RWPE2 (cell line): ENCODE measurements at places on chromosomes 4 and X.
A peak's percentile ranks its signal among the peaks of the same experiment; 100 is the strongest.

- H3K27ac ChIP-seq: no peak overlapping the region
- H3K27me3 ChIP-seq: no peaks in the 10 kb centered on the region
- H3K36me3 ChIP-seq: no peaks in the 10 kb centered on the region
- no peaks in the 10 kb centered on the region for H3K4me1 ChIP-seq
- no peak for DNase-seq
Observed at GRCh38 chrX:20455001-20455400, 188.3 kb upstream of the RPS6KA3 start.

DNA sequence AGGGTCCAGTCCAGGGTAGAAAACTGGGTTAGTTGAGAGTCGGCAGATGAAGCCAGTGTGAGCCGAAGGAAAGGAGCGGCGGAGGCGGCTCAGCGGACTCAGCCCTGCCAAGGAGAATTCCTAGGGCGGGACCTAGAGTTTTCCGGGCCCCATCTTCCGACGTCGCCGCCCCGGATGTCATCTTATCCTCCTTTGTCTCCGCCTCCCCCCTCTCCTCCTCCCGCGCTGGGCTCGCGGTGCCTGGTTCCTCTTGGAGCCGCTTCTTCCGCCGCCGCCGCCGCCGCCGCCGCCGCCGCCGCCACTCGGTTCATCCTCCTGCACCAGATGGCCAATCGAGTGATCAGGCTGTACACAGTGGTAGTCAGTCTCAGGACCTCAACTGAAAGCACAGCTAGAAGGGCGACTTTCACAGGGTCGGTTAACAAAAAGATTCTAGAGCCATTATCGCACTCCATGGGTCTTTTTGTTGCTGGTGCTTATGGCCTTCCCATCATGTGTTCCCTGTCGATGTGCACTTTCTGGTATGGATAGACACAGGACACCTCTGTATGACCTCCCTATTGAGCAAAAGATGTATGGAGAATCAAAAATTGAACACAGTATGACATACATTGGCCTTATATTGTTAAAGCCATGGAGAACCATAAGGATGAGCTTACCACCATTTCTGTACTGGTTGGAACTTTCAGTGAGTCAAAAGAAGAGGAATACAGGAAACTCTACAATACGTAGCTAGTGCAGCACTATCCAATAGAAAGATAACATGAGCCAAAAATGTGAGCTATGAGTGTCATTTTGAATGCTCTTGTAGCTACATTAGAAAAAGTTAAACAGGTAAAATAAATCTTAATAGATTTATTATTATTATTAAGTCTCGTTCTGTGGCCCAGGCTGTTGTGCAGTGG lies 32.4 kb upstream of the THOC2 start:
- peak; percentile 80 for DNase-seq
- no peaks in the 10 kb centered on the region for H3K27me3 ChIP-seq
- peak overlapping the region; percentile 26 for H3K4me3 ChIP-seq
- H3K4me1 ChIP-seq: no peaks in the 10 kb centered on the region

DNA sequence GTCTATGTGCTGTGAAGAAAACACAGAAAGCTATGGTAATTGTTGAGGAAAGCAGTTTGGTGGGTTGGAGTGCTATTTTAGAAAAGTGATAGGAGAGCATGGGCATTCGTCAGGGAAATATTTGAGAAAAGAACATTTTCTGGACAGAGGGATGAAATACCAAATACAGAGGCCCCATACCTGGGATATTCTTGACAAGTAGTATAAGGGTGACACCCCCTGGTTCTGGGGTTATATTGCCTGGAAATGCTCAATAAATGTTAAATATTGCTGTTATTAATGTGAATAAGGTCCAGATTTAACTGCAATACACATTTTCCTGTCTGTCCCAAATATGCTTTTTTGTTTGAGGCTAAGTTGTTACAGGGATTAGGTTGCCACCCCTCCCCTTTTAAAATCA lies 42.9 kb downstream of the WWC2 start:
- no peaks in the 10 kb centered on the region for H3K27me3 ChIP-seq
- peak overlapping the region; percentile 78 for H3K27ac ChIP-seq
- H3K4me3 ChIP-seq: no peak overlapping the region
- peaks cover 22% of the 10 kb centered on the region for H3K4me1 ChIP-seq

- no peaks in the 10 kb centered on the region for H3K27me3 ChIP-seq
- no peak for DNase-seq
- H3K4me1 ChIP-seq: no peaks in the 10 kb centered on the region
- no peak overlapping the region for H3K4me3 ChIP-seq
- no peak overlapping the region for H3K27ac ChIP-seq
Observed at GRCh38 chr4:183287309-183287659, 32.8 kb downstream of the CLDN22 start.

DNA sequence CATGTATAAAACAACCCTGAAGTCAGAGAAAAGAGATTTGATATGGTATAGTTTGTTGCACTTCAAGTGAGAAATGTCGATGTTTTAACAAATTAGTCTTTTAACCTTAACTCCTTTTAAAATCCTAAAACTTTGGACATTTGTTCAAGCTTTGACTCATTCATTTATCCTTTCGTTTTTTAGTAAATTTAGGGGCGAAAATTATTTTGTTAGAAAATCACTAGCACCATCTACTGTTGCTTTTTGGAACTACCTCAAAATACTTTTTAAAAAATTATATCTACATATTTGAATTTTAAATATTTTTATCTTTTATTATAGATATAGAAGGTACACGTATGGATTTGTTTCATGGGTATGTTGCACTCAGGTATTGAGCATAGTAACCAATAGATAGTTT lies 165.1 kb upstream of the POF1B start:
- no peak overlapping the region for H3K27ac ChIP-seq
- no peaks in the 10 kb centered on the region for H3K4me1 ChIP-seq
- H3K4me3 ChIP-seq: no peak overlapping the region
- no peaks in the 10 kb centered on the region for H3K36me3 ChIP-seq
- no peaks in the 10 kb centered on the region for H3K27me3 ChIP-seq

DNA sequence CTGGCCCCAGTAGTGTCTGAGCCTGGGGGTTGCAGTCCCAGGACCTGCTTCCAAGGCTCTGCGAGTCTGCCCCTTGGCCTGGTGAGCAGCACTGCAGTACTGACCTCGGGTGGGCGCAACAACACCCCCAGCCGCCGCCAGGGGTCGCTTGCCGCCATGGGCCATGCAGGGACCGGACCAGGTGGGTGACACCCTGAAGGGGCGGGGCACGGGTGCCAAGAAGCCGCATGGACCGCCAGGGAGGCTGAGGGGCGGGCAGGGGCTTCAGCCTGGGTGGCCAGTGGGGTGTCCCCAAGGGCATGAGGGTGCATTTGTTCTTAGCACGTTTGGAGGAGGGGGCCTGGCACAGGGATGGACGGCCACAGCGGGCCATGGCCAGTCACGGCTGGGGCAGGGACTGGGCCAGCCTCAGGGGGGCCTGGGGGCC lies 25.0 kb downstream of the TACC3 start:
- peaks cover 26% of the 10 kb centered on the region for H3K36me3 ChIP-seq
- H3K4me3 ChIP-seq: no peak overlapping the region
- no peaks in the 10 kb centered on the region for H3K27me3 ChIP-seq
- no peak overlapping the region for H3K27ac ChIP-seq

DNA sequence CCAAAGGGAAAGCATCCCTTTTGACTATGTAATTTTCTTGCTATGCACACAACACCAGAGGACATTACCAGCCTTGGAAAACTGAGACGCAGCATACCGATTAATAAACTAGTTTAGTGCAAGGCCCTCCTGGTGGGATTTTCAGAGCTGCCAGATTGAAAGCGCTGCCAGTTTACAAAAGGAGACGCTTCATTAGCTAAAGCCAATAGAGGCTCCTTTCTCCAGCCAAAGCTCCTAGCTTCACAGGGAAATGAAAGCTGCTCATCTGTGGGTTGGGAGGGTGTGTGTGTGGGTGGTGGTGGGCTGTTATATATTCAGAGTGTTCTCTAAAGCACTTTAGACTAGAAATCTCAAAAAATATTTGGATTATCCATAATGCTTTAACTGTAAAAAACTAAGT lies 32.4 kb downstream of the SPANXN4 start:
- H3K27me3 ChIP-seq: no peaks in the 10 kb centered on the region
- no peak overlapping the region for H3K4me3 ChIP-seq
- DNase-seq: no peak
- no peaks in the 10 kb centered on the region for H3K36me3 ChIP-seq
- H3K4me1 ChIP-seq: no peaks in the 10 kb centered on the region

DNA sequence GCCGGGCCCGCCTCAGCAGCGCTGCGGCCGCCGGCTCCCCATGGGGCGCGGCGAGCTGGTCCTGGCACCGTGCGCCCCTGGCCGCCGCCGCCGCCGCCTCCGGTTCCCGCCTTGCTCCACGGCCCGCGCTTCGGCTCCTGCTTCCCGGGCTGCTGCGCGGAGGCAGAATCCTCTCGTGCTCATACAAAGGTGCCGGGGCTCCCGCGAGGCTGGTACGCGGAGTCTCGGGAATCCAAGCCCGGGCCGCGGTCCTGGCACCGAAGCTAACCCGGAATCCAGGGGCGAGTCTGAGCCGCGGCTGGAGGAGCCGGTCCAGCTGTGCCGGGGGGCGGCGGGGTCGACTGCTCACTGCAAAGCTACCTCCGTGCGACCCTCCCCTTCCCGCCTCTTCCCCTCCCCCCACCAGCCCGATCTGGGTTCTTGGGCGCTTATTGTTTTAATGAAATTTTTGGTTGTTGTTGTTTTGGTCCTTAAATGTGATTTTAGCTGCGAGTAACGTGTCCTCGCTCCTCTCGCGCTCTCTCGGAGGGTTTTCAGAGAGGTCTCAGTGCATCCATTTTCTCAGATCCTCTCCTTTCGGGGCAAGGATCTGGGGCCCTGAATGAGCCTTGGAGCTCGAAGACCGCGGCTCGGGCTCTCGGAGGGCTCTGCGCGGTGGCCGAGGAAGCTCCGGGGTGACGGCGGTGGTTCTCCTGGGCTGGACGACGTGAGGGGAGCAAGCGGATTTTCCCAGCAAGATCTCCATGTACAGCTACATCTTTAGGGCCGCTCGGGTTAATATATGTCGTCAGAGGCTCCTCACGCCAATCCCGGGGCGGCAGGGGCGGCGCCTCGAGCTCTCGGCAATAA lies at the start of gene HAND2:
Gene HAND2 (minus strand): TSS at position 753 of the 849 bp plus-strand sequence. CDS start 940 bp downstream, outside the sequence.
- H3K36me3 ChIP-seq: no peaks in the 10 kb centered on the region
- H3K27me3 ChIP-seq: peaks cover 97% of the 10 kb centered on the region
- DNase-seq: no peak
- H3K4me3 ChIP-seq: peak within 1 kb of the TSS; percentile 11

DNA sequence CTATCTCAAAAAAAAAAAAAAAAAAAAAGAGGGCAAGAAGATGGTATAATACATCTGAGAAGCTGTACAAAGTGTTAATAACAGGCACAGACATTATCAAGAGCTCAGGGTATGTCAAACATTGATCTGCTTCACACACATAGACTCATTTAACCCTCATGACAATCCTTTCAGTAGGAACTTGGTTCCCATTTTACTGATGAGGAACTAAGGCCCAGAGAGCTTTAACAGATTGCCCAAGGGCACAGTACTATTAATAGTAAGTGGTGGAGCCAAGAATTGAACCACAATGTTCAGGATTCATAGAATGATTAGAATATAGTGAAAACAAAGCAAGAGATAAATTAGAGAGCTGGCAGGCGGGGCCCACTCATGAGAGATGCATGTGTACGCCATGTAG lies 154.4 kb downstream of the EFHC2 start:
- H3K4me1 ChIP-seq: no peaks in the 10 kb centered on the region
- H3K4me3 ChIP-seq: no peak overlapping the region
- no peaks in the 10 kb centered on the region for H3K27me3 ChIP-seq

DNA sequence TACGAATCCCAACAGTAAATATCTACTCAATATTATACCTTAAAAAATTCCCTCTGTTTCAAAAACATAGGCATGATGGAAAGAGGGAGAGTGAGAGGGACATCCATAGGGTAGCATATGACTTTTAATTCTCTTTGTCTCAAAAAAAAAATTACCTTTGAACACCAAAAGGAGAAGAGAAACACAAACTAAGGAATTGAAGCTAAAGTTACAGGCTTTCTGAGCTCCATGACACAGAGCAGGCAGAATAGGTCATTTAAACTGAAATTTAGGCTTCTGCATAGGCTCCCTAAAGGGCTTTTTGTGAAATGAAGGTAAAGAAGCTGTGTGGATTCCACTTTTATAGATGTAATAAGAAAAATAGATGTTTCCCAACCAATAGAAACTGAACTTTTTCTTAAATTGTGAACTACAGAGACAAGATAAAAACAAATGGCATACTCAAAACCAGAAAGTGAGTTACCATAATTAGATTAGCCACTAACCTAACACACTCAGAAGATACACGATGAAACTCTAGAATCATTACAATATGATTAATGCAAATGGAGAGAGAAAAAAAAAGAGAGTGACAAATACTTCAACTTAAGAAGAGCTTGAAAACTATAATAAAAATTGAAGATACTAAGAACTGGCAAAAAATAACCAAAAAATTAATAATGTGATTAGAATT lies 584.6 kb downstream of the GABRG1 start:
- H3K4me1 ChIP-seq: no peaks in the 10 kb centered on the region
- no peak overlapping the region for H3K4me3 ChIP-seq
- no peak for DNase-seq
- no peaks in the 10 kb centered on the region for H3K36me3 ChIP-seq
- no peaks in the 10 kb centered on the region for H3K27me3 ChIP-seq

DNA sequence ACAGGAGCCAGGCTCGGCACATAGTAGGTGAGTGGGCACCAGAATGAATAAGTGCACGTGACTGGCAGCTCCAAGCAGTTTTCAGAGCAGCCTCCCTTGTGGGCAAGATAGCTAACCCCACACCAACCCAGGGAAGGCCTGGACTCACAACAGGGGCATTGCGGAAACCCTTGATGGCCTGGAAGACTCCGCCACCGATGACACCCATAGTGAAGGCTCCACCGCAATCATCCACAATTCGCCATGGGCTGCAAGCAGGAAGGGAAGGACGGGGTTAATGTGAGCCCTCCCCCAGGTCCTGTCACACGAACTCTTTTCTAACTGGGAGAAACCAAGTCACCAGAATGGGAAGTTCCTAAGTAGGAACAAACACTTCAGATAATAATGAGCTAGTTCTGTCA lies 957 bp downstream of the TIMM17B start:
- H3K27ac ChIP-seq: peak overlapping the region; percentile 74
- H3K36me3 ChIP-seq: peaks cover 25% of the 10 kb centered on the region
- no peaks in the 10 kb centered on the region for H3K4me1 ChIP-seq
- no peaks in the 10 kb centered on the region for H3K27me3 ChIP-seq
- H3K4me3 ChIP-seq: peak overlapping the region; percentile 83

DNA sequence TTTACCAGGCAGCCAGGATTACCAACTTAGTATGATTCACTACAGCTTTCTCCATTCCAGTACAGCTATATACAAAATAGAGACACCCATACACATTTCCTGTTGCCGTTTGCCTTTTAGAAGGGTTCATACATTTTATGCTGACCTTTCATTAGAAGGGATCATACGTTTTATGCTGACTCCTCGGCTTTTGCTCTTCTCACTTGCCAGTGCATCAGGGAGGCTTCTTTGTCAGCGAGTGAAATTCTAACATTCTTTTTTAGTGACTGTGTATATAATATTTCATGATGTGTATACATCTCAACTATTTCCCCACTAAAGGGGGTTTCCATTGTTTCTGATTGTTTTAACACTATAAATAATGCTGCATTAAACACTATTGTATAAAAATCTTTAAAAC lies 552.6 kb downstream of the TRIML1 start:
- peaks cover 7% of the 10 kb centered on the region for H3K4me1 ChIP-seq
- no peak overlapping the region for H3K27ac ChIP-seq
- no peaks in the 10 kb centered on the region for H3K36me3 ChIP-seq
- no peak overlapping the region for H3K4me3 ChIP-seq

- no peak overlapping the region for H3K27ac ChIP-seq
- H3K4me3 ChIP-seq: no peak overlapping the region
- no peaks in the 10 kb centered on the region for H3K27me3 ChIP-seq
Observed at GRCh38 chr4:121597346-121597934, 99.3 kb downstream of the ANXA5 start.

- no peak overlapping the region for H3K27ac ChIP-seq
- H3K4me3 ChIP-seq: no peak overlapping the region
Observed at GRCh38 chr4:182653596-182653995, 263.6 kb downstream of the DCTD start.
